ENCODE measurements at places on chromosomes 5 and 9.

DNA sequence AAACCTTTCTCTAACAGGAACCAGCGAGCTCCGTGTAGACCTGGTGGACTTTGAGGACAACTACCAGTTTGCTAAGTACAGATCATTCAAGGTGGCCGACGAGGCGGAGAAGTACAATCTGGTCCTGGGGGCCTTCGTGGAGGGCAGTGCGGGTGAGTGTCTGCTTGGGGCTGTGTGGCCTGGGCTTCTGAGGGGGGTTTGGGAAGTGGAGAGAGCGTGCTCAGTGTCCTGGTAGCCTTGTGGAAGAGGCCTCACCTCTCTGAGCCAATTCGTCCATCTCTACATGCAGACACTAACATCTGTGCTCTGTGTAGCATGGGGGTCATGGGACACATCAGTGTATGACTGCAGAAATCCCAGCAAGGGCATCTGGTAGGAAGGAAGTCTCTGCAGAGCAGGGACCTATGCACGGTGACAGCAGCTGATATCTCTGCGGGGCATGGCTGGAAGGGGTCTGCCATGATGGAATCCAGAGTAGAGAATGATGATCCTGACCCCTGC lies 5.9 kb downstream of the FCN2 start:
- no peak for DNase-seq

- no peak for DNase-seq
Observed at GRCh38 chr5:174411479-174411819, 312.9 kb upstream of the MSX2 start.

GRCh38 chr9:129864991-129865647 lies 29.9 kb downstream of the USP20 start:
- DNase-seq: no peak

GRCh38 chr5:36505021-36505420 lies 101.4 kb upstream of the SLC1A3 start:
- no peak for DNase-seq

DNA sequence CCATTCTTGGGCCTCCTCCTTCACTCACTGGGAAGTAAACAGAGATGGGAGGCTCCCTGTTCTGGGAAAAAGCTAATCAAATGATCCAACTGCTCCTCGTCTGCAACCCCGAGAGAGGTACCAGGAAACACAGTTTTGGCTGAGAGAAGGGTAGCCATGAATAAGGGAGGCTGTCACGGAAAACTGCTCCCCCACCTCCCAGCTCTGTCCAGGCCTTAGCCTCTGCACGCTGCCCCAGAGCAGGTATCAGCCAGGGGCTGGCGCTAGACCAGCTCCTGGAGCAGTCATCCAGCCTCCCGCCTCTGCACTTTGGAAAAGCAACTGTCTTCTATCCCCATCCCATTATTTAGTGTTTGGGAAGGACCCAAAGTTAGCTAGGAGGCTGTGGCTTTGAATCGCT lies 266.1 kb downstream of the NDUFS4 start:
- DNase-seq: peak; percentile 19

DNA sequence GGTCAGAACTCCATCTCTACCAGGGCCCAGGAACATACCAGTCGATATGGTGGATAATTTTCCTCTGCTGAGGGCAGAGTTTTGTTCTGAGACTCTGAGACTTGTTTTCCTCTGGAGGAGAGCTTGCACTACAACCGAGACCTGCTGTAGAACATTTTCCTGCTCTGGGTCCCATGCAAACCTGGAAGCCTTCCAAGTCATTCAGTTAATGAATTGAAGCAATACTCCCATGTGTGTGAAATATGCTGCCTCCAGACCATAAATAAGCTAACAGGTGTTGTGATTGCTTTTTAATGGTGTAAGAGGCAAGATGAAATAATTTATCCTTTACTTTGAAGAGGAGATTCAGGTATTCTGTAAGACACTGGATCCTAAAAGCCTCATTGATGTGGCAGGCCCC lies 372.8 kb downstream of the TMEM167A start:
- no peak for DNase-seq

- no peak for DNase-seq
Observed at GRCh38 chr5:111134087-111134486, 41.9 kb downstream of the WDR36 start.

- no peak for DNase-seq
Observed at GRCh38 chr5:13439430-13439829, 505.1 kb downstream of the DNAH5 start.

GRCh38 chr5:10257870-10258269 lies 7.8 kb downstream of the CCT5 start:
- DNase-seq: no peak

- peak; percentile 29 for DNase-seq
Observed at GRCh38 chr5:126031989-126032716, 391.1 kb upstream of the GRAMD2B start.

- no peak for DNase-seq
Observed at GRCh38 chr9:23669776-23670175, 156.3 kb downstream of the ELAVL2 start.

GRCh38 chr5:72377910-72378638 lies 57.9 kb downstream of the PTCD2 start:
- no peak for DNase-seq

GRCh38 chr9:17481565-17481964 lies 97.3 kb upstream of the SH3GL2 start:
- no peak for DNase-seq

GRCh38 chr9:92658611-92659010 lies 11.3 kb downstream of the IPPK start:
- no peak for DNase-seq

- no peak for DNase-seq
Observed at GRCh38 chr9:121277518-121278295, 9.7 kb downstream of the GSN start.

DNA sequence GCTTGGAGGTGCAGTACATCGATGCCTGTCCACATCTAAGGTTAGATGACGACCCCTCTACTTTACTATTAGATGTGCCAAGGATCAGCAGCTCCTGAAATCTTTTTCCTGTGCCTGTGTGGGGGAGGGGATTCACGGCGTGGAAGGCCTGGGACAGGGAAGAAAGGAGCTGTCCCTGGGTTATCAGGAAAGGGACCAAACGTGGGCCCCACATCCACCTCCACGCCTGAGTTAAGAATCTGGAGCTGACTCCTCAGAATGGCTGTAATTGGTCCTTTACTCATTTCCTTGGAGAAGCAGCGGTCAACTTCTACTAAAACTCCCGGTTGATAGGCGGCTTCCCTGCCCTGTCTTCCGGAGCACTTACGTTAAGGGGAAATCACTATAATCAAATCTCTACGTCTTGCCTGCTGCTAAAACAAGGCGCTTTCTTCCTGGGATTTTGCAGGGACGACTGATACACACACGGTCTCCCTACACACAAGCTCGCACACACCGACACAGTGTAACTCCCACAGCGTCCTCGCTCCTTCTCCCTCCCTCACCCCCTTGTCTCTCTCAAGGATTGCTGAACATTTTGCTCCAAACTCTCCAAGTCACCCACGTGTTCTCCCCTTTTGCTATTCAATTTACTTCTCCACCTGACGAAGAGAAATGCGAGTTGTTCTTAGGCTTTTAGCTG lies 1.4 kb downstream of the PDE4D start:
- DNase-seq: no peak

DNA sequence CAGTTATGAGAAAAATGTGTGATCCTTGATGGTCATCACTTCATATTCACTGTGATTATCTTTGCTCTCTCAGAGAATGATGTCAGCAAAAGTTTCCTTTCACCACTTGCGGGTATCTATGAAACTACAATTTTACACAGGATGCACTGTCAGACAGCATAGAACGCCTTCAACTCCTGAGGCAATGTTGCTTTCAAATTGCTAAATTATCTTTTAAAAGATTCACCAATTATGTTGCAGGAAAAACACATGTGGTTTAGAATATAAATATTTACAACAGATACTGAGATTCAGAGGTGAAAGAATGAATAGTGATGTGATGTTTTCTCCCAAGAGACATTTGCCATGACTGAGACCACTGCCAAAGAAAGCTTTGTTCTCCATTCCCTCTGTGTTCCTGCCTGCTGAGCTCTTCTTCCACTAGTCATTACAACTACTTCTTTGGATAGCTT lies 879.8 kb upstream of the DMAC1 start:
- DNase-seq: no peak

- no peak for DNase-seq
Observed at GRCh38 chr5:40429258-40430100, 250.2 kb upstream of the PTGER4 start.

GRCh38 chr9:114261987-114262386 lies 60.9 kb upstream of the ORM1 start:
- DNase-seq: no peak

DNA sequence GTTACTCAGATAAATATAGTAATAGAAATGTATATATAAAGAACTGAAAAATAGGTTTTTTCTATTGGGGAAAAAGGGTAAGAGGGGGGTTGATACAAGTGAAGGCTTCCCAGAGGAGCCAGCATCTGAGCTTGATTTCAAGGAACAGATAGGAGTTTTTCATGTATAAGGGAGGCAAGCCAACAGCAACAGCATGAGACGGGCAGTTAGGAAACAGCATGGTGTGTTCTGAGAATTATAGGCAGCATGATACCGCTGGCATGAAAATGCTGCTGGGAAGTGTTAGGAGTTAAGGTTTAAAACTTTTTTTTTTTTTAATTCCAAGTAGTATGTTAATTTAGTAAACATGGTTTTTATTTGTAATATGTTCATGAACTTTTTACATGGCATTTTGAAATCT lies 9.7 kb downstream of the CDC37L1 start:
- peak; percentile 37 for DNase-seq

DNA sequence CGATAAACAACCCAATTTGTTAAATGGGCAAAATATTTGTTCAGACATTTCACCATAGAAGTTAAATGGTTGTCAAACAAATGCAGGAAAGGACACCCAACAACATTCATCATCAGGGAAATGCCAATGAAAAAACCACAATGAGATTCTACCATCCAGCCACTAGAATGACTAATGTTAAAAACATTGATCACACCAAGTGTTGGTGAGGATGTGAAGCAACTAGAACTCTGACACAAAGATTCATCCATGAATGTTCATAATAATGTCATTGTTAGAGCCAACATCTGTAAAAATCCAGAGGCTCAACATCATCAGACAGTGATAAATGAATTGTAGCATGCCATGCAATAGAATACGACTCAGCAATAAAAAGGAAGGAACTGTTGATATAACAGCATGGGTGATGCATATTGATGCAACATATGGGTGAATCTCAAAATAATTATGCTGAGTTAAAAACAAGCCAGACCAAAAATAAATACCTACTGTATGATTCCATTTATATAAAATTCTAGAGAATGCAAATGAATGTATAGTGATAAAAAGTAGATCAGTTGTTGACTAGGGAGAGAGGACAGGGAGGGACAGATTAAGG lies 55.9 kb upstream of the UNC5A start:
- DNase-seq: no peak

DNA sequence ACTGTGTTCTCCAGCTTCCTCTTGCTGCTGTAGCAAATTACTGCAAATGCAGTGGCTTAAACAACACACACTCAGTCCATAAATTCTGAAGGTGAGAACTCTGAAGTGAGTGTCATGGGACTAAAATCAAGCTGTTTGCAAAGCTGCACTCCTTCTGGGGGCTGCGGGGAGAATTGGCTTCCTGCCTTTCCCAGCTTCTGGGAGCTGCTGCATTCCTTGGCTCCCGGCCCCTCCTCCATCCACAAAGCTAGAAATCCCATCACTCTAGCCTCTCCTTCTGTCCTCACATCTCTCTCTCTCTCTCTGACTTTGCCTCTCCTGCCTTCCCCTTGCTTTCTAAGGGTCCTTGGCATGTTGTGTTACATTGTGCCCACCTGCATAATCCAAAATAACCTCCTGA lies 14.2 kb upstream of the MED10 start:
- no peak for DNase-seq

- peak; percentile 60 for DNase-seq
Observed at GRCh38 chr5:168114444-168115017, 176.9 kb upstream of the WWC1 start.

DNA sequence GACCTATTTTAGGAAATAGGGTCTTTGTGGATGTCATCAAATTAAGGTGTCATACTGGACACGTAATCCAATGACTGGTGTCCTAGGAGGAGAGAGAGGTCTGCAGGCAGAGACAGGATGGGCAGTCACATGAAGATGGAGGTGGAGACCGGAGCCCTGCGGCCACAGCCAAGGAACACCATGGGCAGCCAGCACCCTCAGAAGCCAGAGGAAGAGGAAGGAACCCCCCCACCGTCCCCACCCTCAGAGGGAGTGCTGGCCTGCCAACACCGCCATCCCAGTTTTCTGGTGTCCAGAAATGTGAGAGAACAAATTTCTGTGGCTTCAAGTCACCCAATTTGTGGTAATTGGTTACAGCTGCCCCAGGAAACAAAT lies 88.3 kb downstream of the NSUN2 start:
- DNase-seq: no peak

GRCh38 chr9:24625097-24625496 lies 79.4 kb upstream of the IZUMO3 start:
- no peak for DNase-seq

DNA sequence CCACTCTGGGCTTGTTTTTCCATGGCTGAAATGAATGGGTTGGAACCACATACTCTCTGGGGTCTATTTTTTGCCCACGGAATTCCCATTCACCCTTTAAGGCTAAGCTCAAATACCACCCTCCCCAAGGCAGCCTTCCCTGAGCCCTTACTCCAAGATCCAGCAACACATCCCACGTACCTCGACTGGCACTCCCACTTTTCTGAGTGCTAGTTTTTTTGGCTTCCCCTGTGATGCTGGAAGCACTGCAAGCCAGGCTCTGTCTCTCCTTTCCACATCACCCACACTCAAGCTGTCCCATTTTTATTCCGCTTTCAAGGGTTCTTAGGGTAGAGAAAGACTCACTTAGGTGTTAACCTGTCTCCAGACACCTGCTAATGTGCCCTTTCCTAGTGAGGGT lies 6.0 kb downstream of the ST6GALNAC6 start:
- no peak for DNase-seq

GRCh38 chr5:80961376-80962281 lies 1.5 kb downstream of the RASGRF2 start:
- DNase-seq: no peak

GRCh38 chr9:94606646-94607422 lies 13.2 kb upstream of the FBP2 start:
- no peak for DNase-seq

DNA sequence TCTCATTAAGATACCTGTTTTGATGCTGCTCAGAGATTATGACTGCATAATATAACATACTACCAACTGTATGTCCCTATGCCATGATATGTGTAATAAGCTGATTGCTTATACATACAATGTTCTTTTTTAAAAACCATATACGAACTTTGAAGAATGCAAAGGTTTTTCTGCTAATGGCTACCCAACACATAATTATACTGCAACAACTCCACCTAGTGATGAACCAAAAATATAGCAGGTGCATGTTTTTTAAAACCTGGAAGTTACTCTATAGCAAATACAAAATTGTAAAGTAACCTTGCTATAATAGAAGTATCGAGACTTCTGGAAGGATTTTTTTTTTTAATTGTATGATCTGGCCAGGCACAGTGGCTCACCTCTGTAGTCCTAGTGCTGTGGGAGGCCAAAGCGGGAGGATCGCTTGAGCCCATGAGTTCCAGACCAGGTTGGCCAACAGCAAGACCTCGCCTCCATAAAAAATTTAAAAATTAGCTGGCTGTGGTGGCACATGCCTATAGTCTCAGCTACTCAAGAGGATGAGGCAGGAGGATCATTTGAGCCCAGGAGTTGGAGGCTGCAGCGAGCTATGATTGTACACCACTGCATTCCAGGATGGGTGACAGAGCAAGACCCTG lies 49.1 kb downstream of the HOMER1 start:
- no peak for DNase-seq

- no peak for DNase-seq
Observed at GRCh38 chr5:72121052-72121779, 13.9 kb downstream of the MAP1B start.
